ENCODE measurements at places on chromosomes 7 and 10.

GRCh38 chr10:132835848-132836233 is 49.9 kb upstream of the NKX6-2 start:
- DNase-seq: no peak

- DNase-seq: no peak
Measured at GRCh38 chr10:63588436-63589167, 67.4 kb downstream of the REEP3 start.

GRCh38 chr10:59098831-59099452 is 77.5 kb upstream of the PHYHIPL start:
- no peak for DNase-seq

DNA sequence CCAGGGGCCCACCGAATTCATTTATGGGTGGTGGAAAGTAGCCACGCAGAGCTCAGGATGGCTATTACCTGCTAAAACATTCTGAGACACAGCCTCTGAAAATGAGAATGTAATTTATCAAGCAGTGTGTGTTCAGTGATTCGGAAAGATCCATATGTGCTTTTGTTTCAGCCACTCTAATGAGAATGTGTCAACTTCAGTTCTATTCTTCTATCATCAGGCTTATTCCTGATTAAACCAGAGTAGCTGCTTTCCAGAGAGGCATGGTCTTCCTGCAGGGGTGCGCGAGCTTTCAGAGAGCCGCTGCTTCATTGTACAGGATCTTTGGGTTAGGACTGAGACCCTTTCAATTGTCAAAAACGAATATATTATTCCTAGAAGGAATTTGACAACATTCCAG is 167.6 kb downstream of the OTUD1 start:
- DNase-seq: no peak

DNA sequence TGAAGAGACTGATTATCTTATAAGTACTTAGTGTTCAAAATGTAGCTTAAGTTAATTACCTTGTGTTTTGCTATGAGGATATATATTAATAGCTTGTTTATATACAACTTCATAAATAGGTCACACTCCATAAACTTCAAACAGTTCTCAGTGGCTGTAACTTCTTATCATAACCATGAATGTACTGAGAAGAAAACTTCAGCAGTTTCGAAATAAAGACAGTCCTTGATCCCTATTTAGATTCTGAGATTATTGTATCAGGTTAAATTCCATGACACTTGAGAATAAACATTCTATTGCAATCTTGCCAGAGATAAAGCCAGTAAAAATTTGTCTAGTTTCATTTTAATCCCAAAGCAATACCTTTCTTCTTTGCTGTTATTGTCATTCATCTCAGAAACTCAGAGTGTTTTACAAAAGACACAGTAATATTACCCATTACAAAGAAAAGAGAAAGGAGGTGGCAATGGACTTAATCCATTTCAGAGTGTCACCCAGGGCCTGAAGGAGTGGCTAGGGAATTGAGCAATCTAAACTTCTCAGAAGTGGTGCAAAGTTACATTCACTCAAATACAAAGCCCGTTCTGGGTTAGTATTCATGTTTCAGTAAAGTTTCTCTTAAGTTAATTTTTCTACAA is 403.6 kb downstream of the SEMA3D start:
- no peak for DNase-seq

DNA sequence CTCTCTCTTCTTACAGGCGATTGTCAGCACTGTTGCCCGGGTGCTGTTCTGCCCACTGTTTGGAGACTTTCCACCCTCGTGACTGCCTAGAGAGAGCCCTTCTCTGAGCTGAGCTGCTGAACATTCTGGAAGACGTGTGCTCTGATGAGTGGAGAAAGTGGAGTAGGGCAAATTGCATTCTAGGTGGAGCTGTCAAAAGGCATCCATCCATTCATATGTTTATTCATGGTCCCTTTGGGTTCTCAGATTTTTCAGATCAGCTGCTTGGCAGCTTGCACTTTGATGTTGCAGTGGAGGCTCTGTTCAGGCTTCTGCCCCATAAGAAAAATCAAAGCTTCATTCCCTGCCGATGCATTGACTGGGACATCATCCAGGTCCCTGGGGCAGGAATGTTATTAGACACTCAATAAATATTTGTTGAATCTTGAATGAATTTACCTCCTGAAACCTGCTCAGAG is 120.7 kb upstream of the EEPD1 start:
- DNase-seq: no peak

DNA sequence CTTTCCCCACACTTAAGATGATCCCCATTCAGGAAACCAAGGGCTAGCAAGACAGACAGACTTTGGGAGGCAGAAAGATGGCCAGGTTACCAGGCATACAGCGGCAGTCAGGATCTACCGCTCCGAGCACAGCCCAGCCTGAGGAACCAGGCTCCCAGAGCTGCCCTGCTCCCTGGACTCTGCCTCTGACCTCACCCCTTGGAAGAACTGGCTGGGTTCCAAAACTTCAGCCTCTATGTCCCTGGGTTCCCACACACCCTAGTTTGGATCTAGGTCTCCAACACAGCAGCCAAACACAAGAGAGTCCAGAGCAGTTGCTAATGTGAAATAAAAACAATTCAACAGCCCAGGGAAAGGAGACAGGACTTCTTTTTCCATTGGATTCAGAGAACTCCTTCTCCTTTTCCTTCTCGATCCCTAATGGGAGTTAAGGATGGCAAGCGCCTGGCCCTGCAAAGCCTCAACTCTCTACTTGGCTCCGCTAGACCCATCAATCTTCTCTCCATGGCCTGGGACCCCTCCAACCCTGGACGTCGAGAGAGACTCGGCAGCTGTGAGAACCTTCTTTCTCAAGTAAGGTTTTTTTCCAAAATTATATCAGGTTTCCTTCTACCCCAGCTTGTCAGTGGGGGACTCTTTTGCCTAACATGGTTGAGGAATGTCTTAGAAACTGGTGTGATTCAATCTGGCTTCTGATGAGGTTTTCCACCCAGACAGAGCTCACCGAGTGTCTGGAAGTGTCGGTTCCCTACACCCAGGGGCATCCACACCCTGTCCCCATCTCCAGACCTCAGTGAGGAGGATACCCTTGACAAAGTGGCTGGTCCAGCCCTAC is 219.6 kb downstream of the KCNMA1 start:
- DNase-seq: no peak

DNA sequence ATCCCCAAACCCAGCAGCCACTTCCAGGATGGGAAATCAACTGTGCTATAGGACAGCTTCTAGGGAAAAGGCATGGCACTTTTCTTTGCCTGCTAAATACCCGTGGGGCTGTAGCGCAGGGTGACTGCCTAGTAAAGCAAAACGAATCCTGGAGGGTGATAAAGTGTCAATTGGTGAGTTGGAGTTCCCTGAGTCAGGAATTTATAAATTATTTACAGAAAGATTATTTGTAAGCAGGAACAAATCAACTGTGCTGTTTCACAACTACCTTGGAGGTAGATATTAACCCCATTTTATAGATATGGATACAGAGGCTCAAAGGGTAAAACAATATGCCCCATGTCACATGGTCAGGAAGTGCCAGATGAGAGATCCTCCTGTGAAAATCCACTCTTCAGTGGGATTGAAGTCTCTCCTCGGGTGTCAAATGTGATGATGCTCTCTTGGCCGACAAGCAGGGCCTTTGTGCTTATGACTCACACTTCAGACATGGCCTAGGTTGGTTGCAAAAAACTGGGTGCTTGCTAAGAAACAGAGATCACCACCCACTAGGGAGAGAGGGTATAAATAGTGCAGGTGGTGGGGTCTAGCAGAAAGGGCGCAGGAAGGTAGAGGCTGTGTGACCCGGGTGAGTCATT is 383.2 kb upstream of the ZMIZ1 start:
- DNase-seq: no peak

- DNase-seq: no peak
Measured at GRCh38 chr10:91607646-91608403, 25.0 kb downstream of the PPP1R3C start.

DNA sequence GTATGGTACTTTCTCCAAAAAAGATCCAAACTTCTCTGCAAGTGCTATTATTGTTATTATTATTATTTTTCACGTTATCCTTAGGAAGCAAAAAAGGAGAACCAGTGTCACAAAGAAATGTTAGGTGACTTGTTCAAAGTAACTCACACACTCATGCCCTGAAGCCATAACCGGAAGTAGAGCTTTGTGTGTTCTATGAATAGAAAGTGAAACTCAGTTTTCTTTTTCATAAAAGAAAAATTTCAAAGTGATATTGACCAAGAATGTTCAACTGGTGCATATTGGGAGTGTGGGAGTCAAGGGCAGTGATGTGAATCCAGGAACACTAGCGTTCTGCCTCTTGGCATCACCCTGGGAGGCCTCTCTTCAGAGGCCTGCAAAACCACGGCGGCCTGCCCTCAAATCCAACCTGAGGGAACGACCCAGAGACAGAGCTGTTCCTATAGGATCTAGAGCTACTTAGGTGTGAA is 106.1 kb downstream of the PRKCQ start:
- DNase-seq: no peak

GRCh38 chr7:114688443-114689055 is 233.3 kb upstream of the MDFIC start:
- DNase-seq: no peak

DNA sequence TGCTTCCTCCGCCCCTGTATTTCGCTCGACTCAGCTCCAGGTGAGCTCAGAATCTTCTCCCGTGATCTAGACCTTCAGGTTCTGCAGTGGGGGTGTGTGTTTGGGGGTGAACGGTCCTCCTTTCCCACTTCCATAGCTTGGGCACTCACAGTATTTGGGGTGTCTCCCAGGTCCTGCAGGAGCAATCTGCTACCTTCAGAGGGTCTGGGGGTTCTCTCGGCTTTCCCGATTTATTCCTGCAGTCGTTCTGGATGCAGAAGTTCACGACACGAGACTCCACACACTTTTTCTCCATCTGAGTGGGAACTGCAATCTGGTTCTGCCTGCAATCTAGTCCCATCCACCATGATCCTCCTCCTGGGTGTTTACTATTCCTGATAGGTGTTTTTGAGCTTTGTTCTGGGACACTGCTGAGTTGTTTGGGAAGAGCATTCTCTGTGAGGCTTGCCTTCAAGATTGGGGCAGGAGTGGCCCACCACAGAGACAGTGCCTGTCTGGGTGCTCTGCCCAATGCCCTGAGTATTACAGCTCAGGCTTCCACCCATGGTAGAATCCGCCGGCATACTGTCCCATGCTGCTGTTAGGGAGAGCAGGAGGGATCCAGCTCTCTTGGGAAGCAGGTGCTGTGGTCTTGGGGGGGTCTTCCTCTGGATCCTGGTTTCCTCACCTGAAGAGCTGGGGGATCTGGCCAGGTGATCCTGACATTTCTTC is 29.8 kb downstream of the JAKMIP3 start:
- no peak for DNase-seq

DNA sequence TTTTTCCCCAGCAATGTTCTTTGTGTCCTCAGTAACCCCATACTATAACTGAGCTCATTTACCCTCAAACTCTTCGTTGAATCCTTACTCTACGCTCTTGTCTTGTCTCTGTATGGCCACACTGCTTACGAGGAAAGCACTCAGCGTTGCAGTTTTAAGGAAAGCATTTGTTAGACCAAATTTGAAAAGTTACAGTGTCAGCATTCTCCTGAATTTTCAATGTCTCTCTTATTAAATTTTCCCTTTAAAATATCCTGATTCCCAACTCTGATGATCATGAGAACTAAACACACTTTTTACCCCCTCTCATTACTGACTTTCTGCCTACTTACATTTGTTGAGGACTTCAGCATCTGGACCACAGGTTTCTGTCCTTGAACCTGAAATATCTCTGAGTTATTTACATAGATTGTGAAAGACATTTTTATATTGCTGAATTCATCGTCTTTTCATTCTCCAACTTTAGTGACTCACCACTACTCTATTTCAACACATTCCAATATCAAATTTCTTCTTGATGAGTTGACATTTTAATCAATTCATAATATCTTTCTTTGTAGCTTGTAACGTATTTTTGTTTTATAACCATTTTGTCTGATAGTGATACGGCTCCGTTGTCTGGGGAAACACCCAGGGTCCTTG is 19.8 kb upstream of the VWDE start:
- no peak for DNase-seq
